Activated T-cell treated with anti-CD3 and anti-CD28 coated beads for 24 hours (primary cell): ENCODE measurements at places on chromosomes 16 and 17.

- DNase-seq = no peak
Observed at GRCh38 chr17:45369421-45369820, 52.6 kb upstream of the MAP3K14 start.

GRCh38 chr16:50386774-50387173 lies 18.0 kb upstream of the BRD7 start:
- no peak for DNase-seq

DNA sequence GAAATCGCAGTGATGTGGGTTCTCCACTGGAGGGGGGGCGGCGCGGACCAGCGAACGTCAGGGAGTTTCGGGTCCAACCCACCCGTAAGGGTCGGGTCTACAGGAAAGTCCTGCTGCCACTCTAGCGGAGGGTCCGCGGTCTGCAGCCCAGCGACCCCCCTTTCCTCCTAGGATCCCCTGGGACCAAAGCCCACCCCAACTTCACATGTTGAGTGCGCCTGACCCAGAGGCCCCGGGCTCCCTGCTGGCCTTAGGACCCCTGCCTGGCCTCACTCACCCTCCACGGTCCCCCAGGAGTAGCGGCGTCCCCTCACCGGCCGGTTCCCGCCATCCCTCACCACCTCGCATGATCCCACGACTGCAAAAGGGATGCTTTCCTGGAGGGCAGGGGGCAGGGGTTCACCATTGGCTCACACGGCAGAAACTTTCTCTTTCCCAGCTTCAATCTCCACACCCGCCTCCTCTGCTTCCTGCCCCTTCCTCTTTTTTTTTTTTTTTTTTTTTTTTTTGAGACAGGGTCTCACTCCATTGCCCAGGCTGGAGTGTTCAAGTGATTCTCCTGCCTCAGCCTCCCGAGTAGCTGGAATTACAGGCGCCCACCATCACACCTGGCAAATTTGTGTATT lies 3.1 kb downstream of the SEPTIN1 start:
- DNase-seq = no peak

GRCh38 chr16:373848-374615 lies 3.7 kb upstream of the MRPL28 start:
- DNase-seq = no peak

DNA sequence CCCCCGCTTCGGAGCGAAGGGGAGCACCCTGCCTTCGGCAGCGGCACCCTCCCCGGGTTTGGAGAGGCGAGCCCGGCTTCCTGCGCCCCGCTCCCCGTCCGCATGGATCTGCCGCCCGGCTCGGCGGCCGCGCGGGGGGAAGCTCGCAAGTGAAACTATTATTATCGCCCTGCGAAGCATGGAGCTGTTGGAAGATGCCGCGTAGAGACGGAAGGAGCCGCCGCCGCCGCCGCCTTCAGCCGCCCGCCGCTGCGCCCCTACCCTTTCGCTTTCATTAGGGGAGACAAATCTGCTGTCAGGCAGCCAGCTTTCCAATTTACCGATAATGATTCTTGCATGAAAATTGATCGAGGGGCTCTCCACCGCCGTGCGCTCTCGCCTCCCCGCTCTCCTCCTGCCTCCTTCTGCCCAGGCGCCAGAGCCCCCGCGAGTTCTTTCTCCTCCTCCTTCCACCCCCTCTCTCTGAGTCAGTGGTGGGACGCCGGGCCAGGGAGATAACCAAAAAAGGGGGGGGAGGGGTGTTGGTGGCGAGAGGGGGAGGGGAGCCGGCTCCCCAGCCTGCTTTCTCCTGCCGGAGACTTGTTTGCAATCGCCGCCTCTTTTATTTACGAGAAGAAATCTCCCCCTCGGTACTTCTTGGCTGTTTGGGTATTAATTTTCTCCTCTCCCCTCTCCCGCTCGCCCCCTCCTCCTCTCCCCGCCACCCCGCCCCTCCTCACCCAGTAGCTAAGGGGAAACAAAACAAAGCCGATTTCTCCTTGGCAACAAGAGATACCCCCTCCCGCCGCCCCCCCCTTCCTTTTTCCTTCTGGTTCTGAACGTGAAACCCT lies 58.0 kb upstream of the GSE1 start:
- DNase-seq = peak; percentile 56

DNA sequence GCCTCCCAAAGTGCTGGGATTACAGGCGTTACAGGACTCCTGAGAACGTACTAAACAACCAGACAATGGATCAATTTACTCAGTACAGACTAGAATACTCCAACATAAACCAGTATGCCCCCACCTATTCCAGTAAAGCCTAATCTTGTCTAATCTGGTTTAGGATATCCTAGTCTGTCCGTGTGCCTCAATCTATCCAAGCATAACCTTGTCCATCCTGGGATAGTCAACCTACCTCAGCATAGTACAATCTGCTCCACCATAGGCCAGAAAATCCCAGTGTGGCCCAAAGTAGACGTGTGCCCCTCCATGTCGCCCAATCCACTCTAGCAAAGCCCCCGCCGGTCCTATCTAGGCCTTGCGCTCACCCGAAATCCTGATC lies 625 bp downstream of the DVL2 start:
- DNase-seq = no peak

DNA sequence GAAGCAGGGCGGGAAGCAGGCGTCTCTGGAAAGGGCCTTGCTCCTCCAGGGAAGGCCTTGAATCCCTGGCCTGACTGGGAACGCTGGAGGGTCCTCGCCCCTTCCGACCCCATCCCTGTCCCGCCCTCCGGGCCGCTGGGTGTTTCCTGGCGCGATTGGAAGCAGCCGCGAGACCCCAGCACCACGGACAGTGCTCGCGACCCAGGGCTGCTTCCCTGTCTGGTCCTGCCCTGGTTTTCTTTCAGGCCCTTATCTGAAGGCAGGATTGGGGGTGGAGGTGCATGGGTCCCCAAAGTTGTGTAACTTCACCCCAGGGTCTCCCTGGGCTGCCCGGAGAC lies 2.1 kb downstream of the MGAT5B start:
- DNase-seq = no peak

GRCh38 chr16:81730090-81731051 lies 48.7 kb upstream of the PLCG2 start:
- DNase-seq = peak; percentile 34

GRCh38 chr16:19555938-19556771 lies 652 bp downstream of the VPS35L start:
- peak; percentile 13 for DNase-seq

DNA sequence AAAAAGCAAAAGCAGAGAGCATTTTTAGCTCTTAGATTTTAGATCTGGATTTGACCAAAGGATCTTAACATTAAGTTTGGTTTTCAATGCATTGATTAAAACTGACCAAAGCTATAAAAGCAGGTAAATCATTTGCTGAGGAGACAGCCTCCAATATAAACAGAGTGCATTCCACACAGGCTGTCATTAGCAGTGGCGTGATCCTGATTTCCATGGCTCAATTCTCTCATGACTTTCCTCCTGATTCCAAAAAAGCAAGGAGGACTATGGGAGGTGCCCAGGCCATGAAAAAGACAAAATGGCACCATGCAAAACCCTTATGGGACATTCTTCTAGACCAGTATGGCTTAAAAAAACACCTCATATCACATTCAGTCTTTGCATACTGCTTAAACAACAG lies 53.5 kb downstream of the PARN start:
- no peak for DNase-seq
